Skeletal muscle cell (primary cell): ENCODE measurements at places on chromosomes 4 and X.

DNA sequence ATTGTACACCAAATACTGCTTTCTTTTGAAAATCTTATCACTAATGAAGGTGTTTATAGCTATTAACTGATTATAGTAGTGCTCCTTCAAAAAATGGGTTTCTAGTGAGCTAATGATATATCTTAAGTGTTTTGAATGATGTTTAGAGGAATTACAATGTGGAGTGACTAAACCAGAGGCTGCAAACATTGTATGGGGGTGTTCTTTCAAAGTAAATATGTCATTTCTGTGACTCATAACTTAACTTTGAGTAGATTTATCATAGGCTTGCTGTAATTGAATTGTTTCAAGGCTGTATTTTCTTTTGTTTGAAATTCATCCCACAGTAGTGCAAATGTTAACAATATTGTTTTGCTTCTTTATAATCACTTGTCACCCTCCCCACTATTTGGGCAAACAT lies 141.6 kb downstream of the IL1RAPL2 start:
- DNase-seq, result no peak

GRCh38 chr4:22515145-22515887 lies 550 bp downstream of the ADGRA3 start:
- no peak for DNase-seq

- DNase-seq, result no peak
Observed at GRCh38 chr4:182717788-182718583, 199.2 kb downstream of the DCTD start.

- DNase-seq, result no peak
Observed at GRCh38 chrX:24646745-24647182, 383 bp downstream of the PCYT1B start.

GRCh38 chrX:45323387-45323786 lies 122.7 kb upstream of the DIPK2B start:
- DNase-seq, result no peak

DNA sequence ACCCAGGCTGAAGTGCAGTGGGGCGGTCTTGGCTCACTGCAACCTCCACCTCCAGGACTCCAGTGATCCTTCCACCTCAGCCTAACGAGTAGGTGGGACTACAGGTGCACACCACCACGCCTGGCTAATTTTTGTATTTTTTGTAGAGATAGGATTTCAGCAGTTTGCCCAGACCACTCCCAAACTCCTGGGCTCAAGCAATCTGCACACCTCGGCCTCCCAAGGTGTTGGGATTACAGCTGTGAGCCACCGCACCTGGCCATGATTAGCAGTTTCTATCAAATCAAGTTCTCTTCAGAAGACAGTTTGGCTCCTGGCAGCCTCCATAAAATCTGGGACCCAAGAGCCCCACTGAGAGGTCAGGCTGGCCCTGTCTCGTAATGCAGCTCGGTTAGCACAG lies 26.4 kb upstream of the TRIM2 start:
- no peak for DNase-seq

DNA sequence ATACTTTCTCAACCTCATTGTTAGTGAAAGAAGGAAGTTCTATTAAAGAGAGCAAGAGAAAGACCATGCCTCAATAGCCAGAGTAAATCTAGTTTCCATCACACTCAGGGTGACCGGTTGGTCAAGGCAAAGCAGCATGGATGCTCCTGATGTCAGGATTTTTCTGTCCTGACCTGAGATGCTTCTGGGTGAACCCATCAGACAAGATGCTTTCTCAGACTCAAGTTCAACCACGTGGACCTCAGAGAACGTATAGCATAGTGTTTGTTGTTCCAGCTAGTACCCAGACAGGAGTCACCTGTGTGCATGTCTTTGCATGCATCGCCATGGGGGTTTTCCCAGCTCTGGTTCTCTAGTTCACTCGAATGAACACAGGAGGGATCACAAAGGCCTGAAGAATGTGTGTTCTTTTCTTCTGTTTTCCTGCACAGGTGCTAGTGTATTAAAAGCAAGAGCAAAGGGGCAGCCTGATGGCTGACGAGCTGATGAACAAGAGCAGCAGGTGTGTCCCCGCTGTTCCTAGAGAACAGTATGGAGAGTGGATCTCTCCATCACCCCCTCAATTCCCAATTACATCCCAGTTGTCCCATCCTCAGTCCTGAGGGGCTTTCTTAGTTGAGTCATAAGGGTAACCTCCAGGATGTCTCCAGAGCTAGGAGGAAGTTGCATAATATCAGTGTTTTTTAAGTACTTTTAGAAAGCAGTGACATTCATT lies 110.5 kb upstream of the ENPP6 start:
- no peak for DNase-seq

- no peak for DNase-seq
Observed at GRCh38 chr4:171676555-171677215, 136.5 kb upstream of the GALNTL6 start.

- no peak for DNase-seq
Observed at GRCh38 chrX:15404401-15405096, 20.3 kb upstream of the VEGFD start.

DNA sequence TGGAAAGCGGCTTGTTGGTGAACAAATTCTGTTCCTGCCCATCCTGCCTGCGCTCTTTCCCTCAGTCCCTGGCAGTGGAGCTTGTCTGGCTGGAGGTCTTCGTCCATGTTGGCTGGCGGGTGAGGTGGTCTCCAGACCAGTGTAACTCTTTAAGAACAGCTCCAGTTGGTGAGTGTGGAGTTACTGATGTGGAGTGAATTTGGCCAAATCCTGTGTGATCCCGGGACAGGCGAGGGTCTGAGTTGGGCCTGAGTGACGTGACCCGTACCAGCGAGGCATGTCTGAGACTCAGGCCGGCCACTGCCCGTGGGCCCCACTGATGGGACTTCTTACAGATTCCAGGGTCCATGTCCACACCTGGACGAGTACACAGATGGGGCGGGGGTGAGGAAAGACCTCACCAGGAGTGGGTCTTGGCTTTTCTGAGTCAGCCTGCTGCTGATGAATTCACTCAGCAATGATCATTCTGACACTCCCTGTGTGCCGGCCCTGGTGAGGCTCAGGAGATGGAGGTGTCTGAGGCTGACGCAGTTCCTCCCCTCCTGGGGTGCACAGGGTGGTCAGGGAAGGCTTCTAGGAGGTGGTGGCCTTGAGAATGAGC lies 45.5 kb downstream of the PSAPL1 start:
- DNase-seq, result no peak

- no peak for DNase-seq
Observed at GRCh38 chrX:31057691-31058090, 14.2 kb downstream of the FTHL17 start.

- DNase-seq, result no peak
Observed at GRCh38 chrX:143635915-143636314, at the start of gene SLITRK4. Gene SLITRK4, minus strand, starts transcription at chrX:143636101. Its CDS starts 4,993 bp downstream, at chrX:143631108.
